ENCODE measurements at places on chromosomes 7 and 10.
A peak's percentile ranks its signal among the peaks of the same experiment; 100 is the strongest.

GRCh38 chr7:8515640-8516185 is 82.3 kb downstream of the NXPH1 start:
- no peak for DNase-seq

GRCh38 chr10:126872768-126873167 is 32.5 kb upstream of the DOCK1 start:
- no peak for DNase-seq

DNA sequence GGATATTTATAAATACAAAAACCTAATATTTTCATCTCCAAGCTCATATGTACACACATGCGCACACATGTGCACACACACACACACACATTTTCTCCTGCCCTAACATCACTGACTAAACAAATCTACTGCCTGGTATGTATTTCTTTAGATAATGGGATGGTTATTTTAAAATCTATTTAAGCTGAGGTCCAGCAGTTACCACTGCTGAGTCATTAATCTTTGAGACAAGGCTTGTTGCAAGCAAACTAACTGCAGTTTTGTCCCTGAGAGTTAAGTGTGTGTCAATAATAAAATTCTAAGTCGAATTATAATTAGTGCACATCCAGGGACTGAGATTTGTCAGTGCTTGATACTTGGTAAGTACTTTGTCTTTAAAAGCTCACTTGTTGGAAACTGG is 135.1 kb downstream of the VPS50 start:
- no peak for DNase-seq

DNA sequence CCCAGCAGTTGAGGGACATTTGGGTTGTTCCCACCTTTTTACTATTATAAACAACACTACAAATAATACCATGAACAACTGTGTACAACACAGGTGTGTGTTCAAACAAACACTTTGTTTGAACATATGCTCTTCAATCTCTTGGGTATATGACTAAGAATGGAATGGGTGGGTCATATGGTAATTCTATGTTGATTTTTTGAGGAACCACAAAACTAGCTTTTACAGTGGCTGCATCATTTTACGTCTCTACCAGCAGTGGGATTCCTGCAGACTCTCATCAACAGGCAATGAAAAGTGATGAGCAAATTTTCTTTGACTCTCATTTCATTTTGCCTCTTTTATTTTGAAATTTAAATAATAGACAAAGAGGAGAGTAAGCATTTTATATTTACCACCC is 116.9 kb upstream of the KLF14 start:
- DNase-seq = no peak

DNA sequence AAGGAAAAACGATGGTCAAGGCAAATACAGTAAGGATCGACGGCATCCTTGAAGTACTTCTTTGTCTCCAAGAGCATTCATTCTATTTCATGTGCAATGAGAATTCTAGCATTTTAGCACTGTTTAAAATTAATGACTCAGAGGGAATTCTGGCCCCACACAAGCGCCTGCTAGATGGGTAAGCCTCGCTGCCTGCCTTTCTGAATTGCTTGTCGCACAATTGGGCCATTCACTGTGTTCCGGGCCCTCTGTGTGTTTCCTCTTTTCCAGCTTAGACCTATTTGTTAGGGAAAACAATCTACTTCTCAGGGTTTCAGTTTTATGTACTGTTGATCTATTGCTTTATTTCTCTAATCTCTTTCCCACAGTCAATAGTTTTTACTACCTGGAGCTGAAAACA is 204.7 kb upstream of the ZNF32 start:
- DNase-seq = no peak

GRCh38 chr10:49649294-49649693 is 30.2 kb upstream of the C10orf53 start:
- peak; percentile 41 for DNase-seq

DNA sequence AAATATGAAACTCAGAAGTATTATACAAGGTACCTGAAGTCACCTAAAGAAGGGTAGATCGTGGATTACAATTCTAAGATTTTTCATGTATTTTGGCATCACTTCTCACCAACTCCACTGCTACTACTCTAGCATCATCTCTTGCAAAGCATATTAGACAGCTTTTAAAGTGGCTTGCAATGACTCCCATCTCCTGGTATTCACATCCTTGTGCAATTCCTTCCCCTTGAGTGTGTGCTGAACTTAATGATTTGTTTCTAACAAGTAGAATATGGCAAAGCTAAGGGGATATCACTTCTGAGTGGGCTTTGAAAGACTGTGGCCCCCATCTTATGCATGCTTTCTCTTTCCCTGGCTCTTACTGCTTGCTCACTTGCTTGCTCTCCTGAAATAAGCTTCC is 280.2 kb downstream of the SNX13 start:
- DNase-seq = no peak

DNA sequence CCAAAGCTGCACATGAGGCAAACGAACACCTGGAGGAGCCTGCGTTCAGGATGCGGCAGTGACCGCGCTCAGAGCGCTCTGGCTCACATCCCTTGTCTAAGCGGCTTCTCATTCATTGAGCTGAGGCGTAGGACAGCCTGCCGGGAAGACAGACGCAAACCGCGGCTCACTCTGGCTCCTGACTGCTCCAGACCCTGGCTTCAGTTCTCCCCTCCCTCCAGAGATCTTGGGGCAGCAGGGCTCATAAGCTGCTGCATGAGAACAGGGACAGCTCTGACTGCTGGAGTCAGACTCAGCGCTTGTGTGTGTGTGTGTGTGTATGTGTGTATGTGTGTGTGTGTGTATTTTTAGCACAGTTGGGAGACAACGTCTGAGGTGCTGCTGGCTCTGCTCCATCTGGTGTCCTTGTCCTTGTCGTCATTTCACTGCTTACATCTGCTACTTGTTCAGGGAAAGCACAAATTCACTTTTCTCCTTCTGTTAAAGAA is 15.8 kb upstream of the LYZL2 start:
- DNase-seq = peak; percentile 48

GRCh38 chr10:58137813-58138212 is 129.9 kb downstream of the IPMK start:
- no peak for DNase-seq

- DNase-seq = peak; percentile 47
Measured at GRCh38 chr10:121734589-121735045, 136.4 kb upstream of the FGFR2 start.

- no peak for DNase-seq
Measured at GRCh38 chr10:79941146-79941545, 7.8 kb downstream of the SFTPD start.

DNA sequence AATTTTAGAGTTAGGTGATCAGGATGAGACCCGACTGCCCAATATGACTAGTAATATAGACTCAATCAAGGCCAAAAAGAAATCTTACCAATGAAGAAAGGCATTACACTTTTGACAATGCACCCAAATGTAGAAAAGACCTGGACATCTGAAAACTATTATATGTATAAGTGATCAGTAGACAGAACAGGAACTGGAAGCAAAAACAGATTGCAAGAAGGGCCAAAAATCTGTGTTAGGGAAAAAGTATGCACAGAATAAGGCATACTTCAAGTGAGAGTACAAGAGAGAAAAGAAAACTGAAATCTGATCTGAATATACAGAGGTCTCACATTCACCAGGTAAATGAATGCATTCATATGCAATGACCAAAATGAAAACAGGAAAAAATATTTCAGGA is 107.0 kb downstream of the GNAI1 start:
- DNase-seq = no peak

DNA sequence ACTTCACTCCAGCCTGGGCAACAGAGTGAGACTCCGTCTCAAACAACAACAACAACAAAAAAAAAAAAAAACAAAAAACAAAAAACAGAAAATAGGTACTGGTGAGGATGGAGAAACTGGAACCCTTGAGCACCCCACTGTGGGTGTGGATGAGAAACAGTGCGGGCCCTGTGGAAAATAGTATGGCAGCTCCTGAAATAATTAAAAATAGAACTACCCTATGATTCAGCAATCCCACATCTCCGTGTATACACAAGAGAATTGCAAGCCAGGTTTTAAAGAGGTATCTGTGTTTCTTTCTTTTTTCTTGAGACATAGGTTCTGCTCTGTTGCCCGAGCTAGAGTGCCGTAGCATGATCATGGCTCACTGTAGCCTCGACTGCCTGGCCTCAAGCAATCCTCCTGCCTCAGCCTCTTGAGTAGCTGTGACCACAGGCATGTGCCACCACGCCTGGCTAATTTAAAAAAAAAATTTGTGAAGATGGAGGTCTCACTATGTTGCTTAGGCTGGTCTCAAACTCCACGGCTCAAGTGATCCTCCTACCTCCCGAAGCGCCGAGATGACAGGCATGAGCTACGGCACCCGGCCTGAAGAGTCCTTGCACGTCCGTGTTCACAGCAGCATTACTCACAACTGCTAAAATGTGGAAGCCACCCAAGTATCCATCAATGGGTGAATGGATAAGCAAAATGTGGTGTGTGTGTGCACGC is 39.5 kb downstream of the EBF3 start:
- no peak for DNase-seq

GRCh38 chr7:110633313-110633712 is 457.6 kb upstream of the LRRN3 start:
- no peak for DNase-seq

DNA sequence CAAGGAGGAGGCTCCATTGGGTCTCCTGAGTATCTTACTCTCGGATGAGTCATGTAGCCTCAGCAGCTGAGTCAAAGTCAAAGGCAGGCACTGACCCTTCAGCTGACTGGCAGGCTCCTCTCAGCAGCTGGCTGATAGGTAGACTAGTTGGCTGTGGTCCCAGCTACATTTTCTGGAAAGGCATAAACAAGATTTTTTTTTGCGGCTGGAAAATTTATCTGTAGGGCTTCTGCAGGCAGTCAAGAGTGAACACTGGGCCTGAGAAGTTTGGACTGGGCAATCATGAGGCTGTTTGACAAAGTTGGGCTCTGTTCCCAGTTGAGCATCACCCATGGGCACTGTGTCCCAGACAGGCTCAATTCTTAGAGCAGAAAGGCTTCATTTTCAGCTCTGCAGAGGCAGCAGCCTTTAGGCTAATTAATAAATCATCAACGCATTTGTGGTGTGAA is 796.2 kb downstream of the CCSER2 start:
- DNase-seq = no peak

GRCh38 chr7:136877509-136877908 is 9.1 kb downstream of the CHRM2 start:
- DNase-seq = no peak

- peak; percentile 68 for DNase-seq
Measured at GRCh38 chr7:45923290-45923689, 2.2 kb upstream of the IGFBP3 start.

DNA sequence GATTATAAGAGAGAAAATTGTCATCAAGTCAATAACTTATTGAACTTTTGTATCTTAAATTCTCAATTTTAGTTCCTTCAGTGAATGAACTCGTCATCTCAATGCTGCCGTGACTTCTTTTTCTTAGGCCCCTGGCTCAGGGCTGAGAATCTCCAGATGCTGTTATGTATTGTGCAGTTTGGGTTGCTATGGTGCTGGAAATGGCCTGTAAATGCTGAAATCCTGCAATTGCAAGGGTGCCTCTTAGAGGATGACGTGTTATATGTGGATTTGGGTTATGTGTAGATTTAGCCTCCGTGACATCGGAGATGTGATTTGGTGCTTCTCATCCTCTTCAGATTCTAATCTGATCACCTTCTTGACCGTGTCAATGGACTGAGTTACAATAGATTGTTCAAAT is 55.7 kb upstream of the ZRANB1 start:
- no peak for DNase-seq

- no peak for DNase-seq
Measured at GRCh38 chr7:158710651-158711102, 6.1 kb upstream of the NCAPG2 start.

DNA sequence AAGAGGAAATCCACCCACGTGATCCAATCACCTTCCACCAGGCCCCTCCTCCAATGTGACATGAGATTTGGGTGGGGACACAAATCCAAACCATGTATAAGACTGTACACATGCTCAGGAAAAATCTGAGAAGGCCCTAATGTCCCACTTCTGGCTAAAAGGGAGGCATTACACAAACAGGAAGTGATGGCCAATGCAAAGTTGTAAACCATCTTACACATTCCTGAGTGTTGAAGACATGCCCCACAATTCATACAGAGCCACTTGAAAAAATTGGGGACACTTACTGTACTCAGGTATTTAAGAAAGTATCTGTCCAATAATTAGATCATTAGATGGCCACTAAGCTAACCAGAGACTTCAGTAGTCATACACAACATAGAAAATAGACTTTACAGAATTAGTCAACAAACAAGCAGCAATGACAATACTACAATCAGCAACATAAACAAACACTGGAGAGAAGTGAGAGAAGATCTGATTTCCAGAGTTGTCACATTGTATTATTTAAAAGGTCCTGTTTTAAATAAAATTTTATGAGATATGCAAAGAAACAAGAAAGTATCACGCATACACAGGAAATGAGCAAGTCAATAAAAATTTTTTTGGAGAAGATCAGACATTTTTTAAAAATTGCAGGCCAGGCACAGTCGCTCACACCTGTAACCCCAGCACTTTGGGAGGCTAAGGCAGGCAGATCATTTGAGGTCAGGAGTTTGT is 143.3 kb downstream of the DGKI start:
- DNase-seq = no peak

DNA sequence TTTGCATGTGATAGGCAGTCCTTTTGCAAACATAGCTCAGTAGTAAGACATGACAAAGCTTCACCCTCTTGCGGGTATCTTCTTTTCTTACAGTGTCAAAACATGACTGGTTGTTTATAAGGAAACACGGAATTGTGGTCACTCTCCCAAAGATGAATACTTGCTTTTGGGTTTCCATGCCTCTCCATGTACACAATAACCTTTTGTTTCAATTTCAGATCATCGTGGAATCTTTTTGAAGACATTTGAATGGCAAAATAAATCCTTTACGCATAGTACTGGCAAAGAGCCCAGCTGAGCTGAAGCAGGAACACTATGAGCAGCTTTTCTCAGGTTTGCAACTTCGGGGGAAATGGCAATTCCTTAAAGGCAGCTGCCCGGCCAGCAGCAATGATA is 156.8 kb upstream of the FRMD4A start:
- no peak for DNase-seq

DNA sequence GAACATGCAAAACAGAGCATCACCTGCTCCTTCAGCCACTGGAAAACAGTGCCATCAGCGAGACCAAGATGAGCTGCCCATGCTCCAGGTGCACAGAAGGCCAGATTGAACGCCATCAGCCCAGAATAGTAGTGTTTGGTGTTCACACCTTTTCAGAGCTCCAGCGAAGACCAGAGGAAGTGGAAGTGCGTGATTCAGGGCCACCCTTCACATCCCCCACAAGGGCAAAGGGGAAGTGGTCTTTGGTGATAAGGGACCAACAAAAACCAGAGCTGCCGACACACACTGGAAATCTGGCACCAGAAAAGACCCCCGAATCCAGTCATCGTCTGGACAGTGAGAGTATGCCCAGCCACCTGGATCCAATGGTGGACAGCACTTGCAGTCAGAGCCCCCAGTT is 29.5 kb upstream of the TMEM72 start:
- no peak for DNase-seq
